ENCODE measurements at places on chromosomes 1 and 21.
A peak's percentile ranks its signal among the peaks of the same experiment; 100 is the strongest.

- no peak for DNase-seq
Measured at GRCh38 chr1:63845346-63845745, 71.5 kb downstream of the ROR1 start.

- peak; percentile 67 for DNase-seq
Measured at GRCh38 chr1:155977690-155978324, 540 bp downstream of the ARHGEF2 start.

GRCh38 chr1:23288201-23288600, 55.9 kb downstream of the HNRNPR start:
- no peak for DNase-seq

GRCh38 chr1:60103186-60103585, 29.6 kb upstream of the C1orf87 start:
- DNase-seq: no peak

DNA sequence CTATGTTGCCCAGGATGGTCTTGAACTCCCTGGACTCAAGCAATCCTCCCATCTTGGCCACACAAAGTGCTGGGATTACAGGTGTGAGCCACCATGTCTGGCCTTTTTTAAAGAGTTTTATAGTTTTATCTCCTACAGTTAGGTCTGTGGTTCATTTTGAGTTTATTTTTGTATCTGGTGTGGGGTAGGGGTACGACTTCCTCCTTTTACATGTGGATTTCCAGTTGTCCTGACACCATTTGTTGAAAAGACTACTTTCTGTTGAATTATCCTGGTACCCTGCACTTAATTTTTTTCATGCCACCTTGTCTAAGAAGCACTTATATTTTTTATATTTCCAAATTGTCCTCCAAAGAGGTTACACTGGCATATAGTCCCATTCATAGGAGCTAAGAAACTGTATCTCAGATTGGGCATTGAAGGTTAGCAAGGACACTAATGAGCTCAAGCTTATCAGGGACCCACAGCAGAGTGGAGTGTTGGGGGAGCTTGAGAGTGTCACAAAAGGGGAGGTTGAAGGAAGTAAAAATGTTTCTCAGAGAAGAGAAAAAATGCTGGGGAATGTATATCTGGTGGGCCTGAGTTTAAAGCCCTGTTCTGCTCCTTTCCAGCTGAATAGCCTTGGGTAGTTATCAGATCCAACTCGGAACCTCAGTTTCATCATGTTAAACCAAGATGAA, 23.4 kb upstream of the MEF2D start:
- DNase-seq: no peak

DNA sequence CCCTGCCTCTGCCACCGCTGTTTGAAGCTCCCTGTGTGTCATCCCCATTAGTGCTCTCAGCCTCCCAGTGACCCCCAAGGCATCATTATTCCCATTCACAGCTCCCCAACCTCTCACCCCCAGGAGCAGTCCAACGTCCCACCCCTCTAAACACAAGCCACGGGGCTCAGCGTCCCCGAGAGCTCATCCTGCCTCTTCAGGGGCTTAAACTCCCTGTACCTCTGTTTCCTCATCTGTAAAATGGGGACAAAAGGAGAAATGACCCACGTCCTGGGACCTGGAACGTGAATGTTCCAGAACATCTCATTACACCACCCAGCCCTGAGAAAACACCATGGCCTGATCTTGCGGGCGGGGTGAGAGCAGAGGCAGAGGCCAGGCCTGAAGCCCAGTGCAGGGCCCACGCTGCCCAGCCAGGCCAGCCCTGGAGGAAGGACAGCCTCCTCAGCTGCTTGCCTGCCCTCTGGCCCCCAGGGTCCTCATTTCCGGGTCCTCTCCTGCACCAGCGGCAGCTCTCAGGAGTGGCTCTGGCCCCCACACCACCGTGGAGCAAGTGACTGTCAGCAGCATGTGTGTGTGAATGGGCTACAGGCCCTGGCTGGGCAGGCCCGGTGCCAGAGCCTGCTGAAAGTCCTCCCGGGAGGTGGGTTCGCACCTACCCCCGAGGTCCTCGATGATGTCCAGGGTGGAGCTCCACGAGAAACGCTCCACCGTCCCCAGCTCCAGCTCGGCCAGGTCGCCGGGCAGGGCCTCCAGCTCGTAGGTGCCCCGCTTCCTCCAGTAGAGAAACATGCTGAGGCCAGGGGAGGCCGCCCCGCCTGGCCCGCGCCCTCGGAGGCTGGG, 14.1 kb upstream of the PLEKHG5 start:
- no peak for DNase-seq

DNA sequence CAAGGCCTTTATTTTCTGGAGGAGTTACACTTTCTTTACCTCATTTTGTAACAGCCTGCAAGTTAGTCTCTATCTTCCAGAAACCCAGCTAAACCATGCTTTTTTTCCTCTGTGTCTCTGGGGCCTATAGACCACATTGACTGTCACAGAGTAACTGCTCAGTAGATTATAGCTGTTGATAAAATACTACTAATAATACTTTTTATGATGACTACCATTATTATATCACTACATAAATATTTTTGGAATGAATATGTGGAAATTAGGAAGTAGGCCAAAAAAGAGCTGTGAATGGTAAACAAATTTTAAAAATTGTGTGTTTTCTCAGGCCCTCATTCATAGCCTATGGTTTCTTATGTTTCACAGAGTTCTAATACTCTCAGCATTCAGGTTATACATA, 233.1 kb upstream of the USP24 start:
- DNase-seq: no peak

GRCh38 chr21:35257413-35257812, 208.3 kb upstream of the RUNX1 start:
- peak; percentile 48 for DNase-seq

DNA sequence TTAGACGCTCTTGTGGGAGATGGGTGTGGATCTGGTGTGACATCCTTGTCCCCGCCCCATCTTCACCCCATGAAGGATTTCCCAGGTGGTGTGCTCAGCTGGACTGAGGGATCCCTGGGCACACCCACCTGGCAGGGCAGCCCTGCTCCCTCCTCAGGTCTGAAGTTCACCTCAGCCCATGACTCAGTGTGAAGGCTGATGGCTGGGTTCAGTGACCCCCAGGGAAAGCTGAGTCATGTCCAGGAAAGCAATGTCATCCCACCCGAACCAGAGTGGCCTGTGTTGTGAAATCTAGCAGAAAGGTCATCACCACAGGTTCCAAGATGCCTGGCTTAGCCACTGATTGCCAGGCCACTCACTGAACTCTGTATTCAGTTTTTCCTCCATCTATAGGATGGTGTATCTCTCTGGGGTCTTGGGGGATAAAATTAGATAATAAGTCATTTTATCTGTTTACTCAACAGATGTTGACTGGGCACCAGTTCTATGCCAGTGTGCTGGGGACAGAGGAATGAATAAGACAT, 97.7 kb upstream of the JUN start:
- no peak for DNase-seq

DNA sequence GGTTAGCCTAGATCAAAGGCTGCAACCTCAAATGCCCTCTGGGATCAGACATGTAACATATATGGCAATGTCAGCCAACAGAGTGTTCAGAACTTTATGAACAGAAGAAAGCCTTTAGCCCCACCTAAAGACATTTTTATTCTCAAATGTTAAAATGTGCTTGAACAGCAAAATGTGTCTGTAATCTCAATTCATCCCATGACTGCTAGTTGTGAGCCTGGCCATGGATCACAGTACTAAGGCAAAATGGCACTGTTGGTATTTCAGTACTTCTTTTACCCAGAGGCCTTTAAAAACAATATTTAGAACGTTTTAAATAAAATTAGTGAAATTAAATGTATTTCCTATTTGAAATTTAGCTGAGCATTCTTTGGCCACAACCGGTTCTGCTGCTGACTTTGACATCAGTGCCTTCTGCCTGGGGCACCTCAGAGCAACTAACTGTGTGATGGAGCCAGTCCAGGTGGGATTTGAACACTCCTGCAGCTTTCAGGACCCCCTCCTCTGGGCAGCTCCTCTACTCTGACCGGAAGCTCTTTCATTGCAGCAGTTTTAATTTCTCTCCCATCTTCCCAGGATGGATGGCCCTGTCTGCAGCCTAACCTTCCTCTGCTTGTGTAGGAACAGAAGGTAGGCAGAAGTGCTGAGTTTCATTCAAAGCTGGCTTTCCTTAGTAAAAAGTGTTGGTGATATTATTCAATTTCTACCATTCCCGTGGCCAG, 68.3 kb upstream of the NFIA start:
- no peak for DNase-seq
